ENCODE measurements at places on chromosomes 5 and 9.

GRCh38 chr5:39283231-39283818, 64.0 kb upstream of the FYB1 start:
- no peak for DNase-seq

- no peak for DNase-seq
Measured at GRCh38 chr5:41852293-41852692, 17.9 kb downstream of the OXCT1 start.

- no peak for DNase-seq
Measured at GRCh38 chr9:70835323-70835722, 286.1 kb downstream of the TRPM3 start.

- DNase-seq = peak; percentile 21
Measured at GRCh38 chr5:135834639-135835529, at the start of gene SLC25A48. Gene SLC25A48, plus strand, starts transcription at chr5:135834663. Its CDS starts 185 bp downstream, at chr5:135834848.

- no peak for DNase-seq
Measured at GRCh38 chr9:99592834-99593574, 228.7 kb upstream of the NR4A3 start.

DNA sequence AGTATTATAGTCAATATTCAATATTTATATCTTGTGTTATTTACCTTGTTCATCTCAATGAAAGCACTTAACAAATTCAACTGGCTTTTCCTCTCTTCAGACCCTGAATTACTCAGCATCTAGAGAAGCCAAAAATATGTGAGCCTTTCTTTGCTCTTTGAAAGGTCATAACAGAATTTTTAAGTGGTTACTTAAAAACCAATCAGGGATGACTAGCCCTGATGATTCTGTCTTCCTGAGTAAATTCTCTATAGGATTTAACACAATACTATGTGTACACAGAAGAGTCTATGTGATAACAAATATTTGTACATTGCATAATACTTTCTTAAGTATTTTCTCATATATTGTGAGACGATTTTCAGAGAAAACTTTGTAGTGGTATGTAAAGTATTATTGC, 546.3 kb downstream of the MAT2B start:
- no peak for DNase-seq

DNA sequence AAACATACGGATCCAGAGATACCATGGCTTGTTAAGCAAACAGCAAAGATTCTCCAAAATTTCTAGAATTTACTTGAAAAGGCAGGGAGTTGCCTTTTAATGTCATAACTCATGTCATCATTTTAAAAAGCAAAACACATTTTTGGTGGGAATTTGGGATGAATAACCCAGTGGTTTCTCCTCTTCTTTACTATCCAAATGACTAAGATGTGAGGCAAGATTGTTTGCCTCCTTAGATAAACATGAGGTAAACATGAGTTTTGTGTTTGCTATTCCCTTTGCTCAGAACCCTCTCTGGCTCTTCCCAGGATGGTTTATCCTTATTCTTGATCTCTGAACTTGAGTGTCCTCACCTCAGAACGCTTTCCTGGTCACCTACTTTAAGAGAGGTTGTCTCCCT, 267.0 kb downstream of the EBF1 start:
- no peak for DNase-seq
